ENCODE measurements at places on chromosomes 3 and 15.

DNA sequence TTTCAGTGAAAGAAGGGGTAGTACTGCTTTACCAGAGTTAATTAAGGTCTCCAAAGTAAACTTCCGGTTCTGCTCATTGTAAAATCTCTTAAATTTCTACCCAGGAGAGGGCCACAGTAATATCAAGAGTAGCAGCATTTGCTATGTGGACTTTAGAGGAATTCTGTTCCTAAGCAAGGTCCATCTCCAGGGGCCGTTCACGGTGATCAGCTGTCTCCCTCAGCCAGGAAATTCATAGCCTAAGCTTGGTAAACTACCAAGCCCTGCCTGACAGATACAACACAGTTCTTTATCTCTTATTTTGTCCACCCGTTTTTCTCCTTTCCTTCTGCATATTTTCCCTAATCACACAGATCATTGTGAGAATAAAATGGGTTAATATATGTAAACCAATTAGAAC lies 2.3 kb downstream of the DUT start:
- DNase-seq = no peak

GRCh38 chr3:183212096-183212495 lies 41.0 kb upstream of the B3GNT5 start:
- no peak for DNase-seq

- no peak for DNase-seq
Observed at GRCh38 chr3:24523988-24524727, 29.5 kb upstream of the THRB start.

DNA sequence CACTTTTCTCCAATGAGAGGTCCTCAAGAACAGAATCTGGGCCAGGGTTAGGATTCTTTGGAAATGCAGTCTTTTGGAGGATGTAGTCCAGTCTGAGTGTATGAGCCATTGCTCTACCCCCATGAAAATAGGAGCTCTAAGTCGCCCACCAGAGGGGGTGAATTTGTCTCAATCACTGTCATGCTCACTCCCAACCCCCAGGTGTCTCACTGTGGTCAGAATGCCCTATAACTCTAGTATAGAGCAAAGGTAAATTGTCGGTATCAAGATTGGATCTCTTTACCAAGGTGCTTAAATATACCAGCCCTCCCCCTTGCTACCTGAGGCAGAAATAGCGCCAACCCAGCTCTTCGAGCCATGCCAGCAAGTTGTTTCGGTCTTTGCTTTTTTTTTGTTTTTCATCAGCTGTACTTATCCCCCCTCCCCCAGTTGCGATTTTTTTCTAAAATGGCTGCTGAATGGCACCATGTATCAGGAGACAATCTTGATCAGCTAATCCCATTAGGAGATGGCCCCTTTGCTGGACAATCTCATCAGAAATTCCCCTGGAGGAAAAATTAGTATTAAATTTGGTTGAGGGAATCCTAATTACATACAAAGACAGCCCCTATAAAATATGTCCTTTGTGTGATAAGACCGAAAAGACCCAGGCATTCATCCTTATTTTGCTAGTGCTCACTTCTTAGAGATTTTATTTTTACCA lies 130.7 kb downstream of the EBLN2 start:
- DNase-seq = no peak

DNA sequence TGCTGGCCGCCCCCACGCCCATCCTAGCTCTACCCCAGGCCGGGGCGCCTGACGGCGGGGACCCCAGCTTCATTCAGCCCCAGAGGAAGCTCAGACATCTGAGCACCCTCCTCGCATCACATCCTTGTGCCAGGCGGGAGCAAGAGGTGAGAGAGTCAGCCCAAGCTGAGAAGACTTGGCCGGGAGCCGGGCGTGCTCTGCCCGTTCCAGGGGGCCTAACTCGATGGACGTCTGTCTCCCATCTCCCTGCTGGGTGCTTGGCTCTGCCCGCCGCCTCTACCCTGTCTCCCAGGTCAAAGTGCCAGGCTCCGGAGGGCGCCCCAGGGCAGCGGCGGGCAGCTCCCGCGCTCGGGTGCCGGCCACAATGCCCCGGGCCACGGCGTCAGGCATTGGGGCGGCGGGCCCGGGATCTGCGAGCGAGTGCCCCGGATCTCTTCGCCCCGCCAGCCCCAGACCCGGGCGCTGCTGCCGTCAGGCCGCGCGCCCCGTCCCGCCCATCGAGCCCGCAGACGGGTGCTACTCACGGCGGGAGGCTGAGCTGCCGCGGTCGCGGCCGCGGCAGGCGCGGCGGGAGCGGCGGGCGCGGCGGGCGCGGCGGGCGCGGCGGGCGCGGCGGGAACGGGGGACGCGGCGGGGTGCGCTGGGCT lies 388 bp downstream of the DAPK2 start:
- DNase-seq = no peak

Measured in hypothalamus (tissue), 51 donors.